ENCODE measurements at places on chromosomes 11 and 22.

- no peak for DNase-seq
Measured at GRCh38 chr11:66277471-66278362, at the start of gene CNIH2. Gene CNIH2 (plus strand): TSS chr11:66278175. CDS start chr11:66278457, 282 bp downstream.

DNA sequence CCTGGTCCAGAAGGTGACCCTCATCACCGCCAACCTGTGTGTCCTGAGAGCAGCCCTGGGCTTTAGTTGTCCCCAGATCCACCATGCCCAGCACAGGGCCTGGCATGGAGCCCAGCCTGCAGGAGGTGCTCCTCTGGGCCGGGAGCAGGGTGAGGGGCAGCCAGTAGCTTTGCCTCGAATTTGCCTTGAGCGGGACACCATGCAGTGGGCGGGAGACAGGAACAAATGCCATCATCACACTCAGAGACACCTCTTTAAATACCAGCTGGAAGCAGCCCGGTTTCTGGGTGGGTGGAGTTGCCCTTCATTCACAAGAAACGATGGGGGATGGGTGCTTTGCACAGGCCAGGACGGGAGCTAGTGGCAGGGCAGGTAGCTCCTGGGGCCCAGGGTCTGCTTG is 19.3 kb downstream of the FLRT1 start:
- no peak for DNase-seq

DNA sequence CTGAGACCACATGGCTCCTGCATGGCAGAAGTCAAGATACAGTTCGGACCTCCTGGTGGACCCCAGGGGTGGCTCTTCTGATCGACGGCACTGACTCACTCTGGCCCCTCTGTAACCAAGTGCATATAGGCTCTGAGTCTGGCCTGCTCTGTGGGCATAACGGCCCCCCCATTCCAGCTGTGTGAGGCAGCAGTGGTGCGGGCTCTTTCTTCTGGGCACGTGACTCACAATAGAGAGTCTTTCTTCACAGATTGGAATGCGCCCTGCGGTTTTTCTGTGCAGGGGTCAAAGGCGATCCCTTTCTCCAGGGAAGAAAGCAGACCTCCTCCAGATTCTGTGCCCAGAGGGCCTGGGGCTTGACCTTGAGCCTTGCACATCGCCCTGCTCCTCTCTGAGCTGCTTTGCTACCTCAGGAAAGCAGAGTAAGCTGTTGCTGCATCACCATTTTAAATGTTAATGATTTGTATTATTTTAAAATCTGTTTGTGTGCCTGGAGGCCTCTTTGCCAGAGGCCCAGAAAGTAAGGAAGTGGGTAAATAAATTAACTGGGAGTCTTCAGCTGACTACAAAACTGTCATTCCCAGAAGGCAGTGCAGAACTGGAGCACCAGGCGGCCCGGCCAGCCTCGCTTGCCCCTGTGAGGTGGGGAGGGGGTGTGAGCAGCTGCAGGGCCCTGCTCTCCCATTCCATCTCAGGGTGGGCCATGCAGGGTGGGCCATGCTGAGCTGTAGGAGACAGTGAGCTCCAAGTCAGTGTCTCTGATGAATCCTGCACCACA is 199.0 kb downstream of the GRIK4 start:
- no peak for DNase-seq

DNA sequence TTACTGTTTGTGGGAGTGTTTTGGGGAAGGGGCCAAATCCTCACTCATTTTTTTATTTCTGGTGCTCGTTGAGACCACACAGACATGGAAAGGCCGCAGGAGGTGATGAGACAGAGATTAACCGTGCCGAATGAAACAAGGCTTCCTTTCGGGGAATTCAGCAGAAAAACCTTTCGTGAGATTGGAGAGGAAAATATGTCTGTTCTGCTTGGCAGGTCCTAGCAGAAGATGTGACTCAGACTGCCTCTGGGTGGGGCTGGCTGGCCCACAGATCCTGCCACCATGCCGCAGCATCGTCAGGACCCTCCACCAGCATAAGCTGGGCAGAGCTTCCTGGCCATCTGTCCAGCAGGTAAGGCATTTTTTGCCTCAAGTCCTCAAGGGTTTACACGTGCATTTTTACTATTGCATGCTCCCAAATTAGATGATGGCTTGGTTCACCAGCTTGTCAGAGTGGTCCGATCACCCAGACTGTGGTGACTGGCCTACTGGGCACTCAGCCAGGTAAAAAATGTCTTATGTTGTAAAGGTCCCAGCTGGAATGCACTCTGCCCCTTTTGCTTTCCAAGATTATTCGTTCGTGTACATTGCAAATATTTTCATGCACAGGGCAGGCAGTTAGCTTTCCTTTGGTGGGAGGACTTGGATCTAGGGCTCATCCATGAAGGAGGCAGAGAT is 1.5 kb downstream of the DDB2 start:
- no peak for DNase-seq

DNA sequence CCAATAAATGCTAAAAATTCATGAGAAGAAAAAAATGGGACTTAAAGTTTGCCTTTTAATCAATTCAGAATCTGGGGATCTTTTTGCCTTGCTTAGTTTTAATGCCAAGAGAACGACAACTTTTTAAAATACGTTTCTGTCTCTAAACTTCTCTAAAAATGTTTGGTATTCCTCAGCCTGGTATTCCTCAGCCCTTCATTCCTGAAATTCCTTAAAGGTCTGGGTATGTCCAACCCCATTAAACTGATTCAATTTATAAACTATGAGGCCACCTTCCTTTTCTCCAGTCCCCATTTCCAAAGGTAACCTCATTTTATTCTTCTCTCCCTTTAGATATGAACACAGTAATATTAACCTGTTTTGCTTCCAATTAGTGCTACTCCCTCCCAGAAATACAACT is 16.6 kb downstream of the POLA2 start:
- DNase-seq: no peak

DNA sequence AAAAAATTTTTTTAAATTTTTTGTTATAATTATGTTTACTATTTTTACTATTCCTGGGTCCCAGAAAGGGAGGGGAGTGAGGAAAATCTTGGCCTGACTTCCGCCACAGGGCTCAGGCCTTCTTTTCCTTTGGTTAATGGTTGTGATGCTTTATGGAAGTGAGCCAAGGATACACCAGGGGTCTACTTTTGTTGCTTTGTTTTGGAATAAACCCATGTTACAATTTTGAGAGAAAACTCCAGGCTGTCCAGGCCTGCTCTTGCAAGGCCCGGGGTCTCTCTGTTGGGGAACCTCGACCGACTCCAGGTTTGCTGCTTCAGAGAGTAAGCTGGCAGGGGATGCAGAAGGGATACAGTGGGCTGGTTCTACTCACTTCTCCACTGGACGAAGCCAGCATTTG is 84.7 kb downstream of the ABTB2 start:
- no peak for DNase-seq

DNA sequence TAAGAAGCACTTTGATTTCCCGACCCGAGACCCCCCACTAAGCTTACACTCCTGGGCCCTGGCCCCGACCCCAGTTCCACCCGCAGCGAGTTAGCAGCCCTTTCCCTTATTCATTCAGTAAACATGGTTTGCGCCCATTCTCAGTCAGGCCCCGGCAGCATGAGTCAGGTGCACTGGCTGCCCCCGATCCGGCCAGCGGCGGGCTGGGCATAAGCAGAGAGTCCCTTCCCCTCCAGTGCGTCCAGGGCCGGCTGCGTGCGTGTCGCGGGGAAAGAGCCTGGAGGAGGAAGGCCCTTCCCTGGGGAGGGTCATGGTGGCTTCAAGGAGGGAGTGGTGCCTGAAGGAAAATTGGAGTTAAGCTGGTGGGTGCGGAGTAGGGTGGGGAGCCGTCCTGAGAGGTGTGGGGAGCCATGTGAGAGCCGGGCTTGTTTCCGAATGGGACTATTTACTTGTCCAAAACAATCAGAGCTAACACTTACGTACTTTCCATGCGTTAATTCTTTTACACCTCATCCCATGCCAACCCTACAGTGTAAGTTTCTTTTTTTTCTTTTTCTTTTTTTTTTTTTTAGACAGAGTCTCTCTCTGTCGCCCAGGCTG is 657 bp downstream of the IGHMBP2 start:
- no peak for DNase-seq

DNA sequence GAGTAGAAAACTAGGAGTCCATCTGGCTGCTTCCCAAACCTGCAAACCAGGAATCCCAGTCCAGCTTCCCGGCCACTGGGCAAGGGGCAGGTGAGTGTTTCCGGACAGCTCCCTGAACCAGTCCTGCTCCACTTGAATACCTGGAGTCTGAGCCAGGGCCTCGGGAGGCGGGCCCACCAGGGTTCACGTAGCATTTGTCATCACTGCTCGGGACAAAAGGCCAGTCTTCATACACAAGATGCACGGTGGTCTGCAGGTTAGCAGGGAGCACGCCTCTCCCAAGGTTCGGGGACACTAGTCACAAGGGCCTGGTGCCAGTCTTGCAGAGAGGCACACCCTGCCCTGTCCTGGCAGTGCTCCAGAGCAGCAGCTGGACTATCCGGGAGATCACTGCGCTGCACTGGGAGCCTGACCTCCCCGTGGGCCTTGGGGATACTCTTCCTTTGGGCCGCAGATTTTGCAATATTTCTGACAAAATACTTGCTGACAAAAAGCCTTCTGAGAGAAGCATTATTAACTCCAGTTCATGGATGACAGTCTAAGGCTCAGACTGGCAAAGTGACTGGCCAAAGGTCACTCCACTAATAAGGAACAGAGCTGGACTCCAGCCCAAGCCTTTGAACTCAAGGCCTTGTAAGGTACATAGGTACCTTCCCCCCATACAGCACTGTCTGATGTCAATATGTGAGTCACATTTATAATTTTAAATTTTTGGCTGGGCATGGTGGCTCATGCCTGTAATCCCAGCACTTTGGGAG is 25.1 kb downstream of the CD6 start:
- DNase-seq: no peak

GRCh38 chr11:28089378-28089777 is 18.6 kb downstream of the KIF18A start:
- DNase-seq: no peak

DNA sequence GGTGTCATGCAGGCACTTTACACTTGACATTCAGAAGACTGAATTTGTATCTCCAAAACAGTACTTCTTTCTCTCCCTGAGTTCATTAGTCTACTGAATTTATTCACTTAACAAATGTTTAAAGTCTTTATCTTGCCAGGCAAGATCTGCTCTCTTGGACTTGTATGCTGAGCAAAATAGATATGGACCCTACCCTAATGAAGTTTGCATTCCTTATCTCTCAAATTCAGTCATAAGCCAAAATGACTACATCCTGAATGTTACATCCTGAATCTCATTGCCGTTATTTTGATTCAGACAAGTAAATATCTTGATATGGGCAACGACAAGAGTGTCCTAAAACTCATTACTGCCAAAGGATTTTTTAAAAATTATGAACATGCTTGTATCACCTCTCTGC is 29.7 kb downstream of the FAR1 start:
- no peak for DNase-seq

DNA sequence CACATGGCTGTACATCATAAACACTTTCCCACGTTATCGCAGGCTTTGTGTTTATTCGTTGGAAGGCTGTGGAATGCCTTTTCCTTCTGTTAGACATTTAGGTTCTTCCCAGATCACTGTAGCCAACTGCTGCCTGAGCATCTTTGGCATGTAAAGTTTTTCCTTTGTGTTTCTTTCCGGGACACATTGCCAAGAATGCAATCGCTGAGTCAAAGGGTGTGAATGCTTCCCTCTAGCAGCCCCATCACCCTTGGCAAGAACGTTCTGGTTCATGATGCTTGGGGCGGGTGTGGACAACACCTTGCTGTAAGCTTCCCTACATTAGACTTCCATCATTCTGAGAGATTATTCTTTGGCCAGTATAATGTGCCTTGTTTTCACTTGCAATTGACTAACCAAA is 136.2 kb downstream of the OSBP2 start:
- DNase-seq: no peak

DNA sequence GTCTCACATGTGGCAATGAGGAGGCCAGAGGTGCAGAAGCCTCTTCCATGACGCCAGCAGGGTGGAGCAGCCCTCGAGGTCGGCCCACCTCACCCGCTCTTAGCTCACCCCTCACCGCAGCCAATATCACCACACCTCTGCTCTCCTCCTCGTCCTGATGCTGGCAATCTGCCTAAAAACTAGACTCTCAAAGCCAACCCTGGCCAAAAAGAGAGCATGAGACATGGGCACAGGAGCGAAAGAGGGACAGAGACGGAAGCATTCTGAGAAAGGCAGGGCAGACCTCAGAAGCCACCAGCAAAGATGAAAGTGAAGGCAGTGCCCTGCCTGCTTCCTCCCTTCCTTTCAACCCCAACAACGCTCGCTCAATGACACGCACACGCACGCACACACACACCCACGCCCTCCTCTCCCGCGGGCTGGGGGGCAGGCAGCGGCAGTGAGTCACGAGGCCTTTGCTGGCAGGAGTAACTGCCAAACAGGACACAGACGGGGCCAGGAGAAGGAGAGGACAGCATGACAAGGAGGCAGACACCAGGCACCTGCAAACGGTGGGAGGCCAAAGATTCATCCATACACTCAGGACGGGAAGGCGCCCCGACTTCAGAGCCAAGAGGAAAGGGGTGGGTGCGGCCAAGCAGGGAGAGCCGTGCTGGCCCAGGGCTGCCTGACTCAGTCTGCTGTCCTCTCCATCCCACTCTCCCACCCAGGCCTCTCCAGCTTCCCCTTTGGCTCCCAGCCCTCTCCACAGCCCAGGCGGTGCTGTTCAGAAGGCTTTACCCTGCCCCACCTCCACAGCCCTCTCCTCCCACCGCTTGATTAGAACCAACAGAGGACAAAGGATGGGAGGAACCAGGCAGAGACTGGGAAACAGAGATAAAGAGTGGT is 11.4 kb downstream of the IGSF9B start:
- DNase-seq: no peak

DNA sequence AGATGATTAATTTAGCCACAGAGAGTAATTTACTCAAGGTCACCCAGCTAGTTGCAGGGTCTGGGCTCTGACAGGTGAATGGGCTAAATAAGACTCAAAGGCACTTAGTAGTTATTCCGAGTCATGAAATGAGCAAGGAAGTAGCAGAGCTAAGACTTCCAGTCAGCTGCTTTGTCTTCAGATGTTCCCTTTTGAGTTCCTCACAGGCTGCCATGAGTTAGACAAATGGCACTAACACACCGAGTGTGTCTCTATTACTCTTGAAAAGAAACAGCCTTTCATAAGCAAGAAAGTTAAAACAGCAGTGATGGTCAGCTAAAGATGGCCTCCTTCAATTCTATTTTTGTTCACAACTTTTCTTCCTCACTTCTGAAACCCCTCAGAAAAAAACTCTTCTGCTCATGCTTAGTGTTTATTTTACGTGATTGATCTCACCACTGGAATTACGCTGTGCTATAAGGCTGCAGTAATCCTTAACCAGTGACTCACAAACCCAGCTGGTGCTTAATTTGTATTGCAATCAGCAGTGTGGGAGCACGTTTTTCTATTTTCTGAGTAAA is 389.1 kb downstream of the AASDHPPT start:
- DNase-seq: no peak

DNA sequence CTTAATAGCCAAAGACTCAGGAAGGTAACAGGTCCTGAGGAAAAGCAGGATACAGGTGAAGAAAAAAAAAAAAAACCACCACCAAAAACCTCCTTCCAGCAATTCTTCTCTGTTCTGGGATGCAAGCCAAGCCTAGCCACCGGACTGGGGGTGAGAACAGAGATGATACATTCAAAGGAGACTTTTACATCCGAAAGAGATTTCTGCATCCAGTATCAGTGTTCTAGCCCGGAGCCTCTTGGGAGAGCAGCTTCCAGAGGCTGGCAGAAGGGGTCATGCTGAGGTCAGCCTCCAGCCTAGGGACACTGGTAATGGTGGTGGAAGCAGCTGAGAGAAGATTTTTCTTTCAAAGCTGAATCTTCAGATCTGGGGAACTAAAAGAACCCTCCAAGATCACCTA is 76.2 kb downstream of the KCNC1 start:
- no peak for DNase-seq

GRCh38 chr11:34640050-34640923 is 19.4 kb downstream of the EHF start:
- no peak for DNase-seq

Data from NCI-H2107 (cell line).